NCI-H1417 treated with DMSO at 0.1 percent for 48 hours (cell line): ENCODE measurements at places on chromosomes 13 and 19.

DNA sequence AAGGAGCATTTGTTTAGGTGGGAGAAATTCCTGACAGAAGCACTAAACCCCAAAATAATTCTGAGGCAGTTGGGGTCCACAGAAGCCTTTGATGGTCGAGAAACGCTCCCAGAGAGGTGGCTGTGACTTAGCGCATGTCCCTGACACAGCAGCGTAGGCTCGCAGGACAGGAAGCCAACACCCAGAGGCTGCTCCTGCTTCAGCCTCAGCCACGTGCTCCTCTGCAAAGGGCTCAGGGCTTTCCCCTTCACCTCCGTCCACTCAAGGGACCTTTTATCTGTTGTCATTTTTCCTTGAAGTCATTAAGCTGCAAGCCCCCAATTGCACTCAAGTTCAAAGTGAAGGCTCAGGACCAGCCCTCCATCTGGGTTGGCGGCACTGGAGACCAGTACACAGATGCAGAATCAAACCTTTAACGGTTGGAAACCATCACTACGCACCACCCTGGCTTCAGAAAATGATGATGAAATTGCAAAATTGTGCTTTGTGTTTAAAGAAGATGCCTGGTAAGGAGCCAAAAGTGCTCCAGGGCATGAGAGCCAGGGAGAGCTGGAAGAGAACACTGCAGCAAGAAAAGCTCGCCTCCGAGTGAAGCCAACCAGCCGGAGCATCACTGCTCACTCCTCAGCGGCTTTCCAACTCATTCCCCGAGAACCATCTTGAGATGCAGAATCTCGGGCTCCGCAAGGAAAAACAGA, 219.6 kb downstream of the RAP2A start:
- no peak for DNase-seq

- no peak for DNase-seq
These were observed 90.2 kb downstream of the MAP4K1 start for GRCh38 chr19:38527466-38528136.

DNA sequence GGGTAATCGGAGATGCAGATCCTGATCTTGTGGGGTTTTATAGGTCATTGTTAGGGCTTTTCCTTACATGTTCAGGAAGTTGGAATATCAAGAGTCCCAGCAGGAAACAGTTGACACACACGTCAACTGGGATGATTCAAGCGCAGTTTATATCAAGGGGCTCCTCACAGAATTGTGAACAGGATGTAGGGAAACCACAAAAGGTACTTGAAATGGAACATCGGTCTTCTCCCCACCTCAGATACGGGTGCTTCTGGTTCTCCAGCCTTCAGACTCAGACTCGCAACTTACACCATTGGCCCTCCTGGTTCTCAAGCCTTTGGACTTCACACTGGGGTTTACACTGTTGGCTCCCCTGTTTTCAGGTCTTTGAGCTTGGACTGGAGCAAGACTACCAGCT, 19.5 kb downstream of the ZNF557 start:
- DNase-seq = no peak

DNA sequence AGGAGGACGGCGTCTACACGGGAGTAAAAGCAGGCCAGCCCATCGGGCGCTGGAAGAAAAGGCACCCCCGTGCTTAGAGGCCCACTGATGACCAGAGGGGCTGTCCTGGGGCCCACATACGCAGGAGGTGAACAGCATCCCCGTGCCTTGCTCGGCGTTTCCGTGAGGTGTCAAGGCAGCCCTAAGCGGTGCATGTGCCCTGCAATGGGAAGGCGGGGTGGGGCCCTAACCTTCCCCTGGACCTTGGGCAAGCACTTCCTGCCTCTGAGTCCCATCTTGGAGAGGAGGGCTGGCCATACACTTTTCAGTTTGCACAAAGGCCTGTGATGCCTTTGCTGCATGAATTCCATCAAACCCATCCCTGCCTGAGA, 47.8 kb upstream of the ATP11A start:
- no peak for DNase-seq

DNA sequence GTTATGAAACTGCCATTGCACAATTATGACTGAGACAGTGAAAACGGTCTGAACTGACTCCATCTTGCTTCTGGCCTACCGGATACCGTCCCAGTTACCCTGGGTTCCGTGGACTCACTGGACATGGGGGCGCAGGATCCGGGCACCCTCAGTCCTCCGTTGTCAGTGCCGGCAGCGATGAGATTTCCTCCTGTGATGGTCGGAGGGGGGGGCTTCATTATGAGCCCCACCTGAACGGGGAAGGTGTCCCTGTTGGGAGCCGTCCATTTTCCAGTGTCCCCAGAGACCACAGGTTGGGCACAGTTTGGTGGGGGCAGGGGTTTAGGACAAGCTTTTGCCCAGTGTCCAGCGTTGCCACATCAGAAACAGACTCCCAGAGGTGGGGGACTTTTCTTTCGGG, 23.4 kb downstream of the TMEM255B start:
- DNase-seq = no peak

GRCh38 chr19:46611776-46612175, 10.6 kb downstream of the CALM3 start:
- DNase-seq = no peak

GRCh38 chr19:47560999-47561398, 11.9 kb downstream of the ZNF541 start:
- DNase-seq = no peak

- no peak for DNase-seq
These were observed 319.7 kb downstream of the KCNRG start for GRCh38 chr13:50334944-50335343.

DNA sequence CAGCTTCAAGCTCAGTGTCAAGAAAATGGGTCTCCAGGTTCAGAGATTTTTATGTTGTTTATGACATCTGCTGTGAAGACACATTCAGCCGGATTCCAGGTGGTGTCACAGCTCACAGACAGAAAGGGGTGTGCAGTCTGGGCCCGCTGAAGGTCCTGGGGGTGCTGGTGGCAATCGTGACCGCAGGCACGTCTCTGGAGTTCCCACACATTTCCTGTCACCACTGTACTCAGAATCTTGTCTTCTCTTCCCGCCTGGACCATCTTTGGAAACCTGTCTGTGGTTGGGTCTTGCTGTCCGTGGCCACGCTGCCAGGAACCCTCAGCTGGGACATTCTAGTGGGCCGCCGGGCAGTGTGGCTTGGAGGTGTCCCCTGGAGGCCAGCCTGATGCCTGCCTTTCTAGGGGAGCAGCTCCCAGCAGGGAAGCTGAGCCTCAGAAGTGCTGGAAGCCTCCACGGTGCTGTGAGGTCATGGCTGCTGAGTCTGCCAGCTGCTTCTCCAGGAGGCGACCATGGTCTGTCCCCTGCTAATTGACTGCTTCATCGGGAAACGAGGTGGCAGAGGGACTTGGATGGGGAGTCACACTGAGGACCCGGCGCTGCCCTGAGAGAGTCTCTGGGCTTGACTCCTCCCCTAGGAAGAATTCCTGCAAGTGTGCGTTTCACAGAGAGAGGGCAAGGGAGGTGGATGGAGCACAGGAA, 3.7 kb downstream of the TEX29 start:
- no peak for DNase-seq

DNA sequence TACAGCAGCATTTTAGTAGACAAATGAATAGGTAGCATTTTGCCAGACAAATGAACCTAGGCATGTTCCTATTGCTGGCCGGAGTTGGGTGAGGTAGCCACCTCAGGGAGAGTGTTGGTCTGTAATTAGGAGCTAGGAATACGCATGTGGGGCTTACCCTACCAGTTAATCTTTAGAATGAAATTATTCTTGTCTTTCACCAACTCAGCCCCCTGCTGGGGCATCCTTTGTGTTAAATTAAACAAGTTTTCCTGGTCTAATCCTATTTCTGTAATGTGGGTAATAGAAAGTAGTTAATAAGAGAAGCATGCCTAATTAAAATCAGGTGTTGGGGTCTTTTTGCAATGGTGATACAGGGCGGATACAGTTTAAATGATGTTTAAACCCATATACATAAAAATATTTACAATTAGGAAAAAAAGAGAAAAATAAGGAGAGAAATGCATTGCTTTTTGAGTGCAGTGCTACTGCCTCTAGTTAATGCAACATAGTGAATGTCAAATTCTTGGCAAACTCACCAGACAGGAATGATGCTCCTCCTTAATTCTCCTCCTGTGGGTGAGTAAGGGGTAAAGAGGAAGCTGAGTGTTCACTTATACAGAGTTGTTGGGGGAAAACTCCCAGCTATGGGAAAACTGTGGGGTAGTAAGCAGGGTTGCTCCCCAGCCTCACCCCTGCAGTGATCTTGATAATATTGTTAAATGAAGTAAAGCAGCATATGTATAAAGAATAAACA, 276.4 kb upstream of the EDNRB start:
- no peak for DNase-seq

DNA sequence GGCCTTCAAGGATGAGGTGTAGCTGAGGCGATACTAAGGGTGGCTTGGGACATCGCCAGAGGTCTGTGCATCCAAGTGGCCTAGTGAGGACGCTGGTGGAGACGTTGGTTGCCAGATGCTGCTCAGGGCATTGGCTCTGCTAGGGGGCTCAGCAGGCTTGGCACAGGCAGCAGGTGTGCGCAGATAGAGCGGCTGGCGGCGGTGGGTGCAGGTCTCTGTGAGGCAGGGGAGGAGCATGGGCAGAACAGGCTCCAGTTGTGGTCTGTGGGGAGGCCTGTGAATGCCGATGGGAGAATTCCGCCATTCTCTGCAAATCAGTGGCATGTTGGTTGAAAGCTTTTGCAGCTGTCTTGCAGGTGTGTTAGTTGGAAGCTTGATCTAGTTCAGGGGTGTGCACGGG, 21.2 kb downstream of the PRAM1 start:
- no peak for DNase-seq

DNA sequence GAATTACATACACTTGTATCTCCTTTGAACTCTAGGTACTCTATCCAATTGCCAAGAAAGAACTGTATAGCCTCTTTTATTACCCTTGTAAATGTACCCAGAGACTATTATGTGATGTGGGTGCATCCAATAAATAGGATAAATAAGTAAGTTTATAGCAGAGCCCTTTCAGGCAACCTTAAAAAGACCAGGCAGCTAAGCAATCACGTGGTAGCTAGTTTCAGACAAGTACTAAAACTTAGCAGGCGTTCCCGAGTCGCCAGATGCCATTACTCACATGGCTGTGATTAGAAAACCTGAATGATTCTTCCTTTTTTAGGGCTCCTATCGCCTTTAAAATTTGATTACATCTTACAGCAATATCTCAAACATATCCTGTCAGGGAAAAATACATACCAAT, 1303.0 kb downstream of the EFNB2 start:
- no peak for DNase-seq

DNA sequence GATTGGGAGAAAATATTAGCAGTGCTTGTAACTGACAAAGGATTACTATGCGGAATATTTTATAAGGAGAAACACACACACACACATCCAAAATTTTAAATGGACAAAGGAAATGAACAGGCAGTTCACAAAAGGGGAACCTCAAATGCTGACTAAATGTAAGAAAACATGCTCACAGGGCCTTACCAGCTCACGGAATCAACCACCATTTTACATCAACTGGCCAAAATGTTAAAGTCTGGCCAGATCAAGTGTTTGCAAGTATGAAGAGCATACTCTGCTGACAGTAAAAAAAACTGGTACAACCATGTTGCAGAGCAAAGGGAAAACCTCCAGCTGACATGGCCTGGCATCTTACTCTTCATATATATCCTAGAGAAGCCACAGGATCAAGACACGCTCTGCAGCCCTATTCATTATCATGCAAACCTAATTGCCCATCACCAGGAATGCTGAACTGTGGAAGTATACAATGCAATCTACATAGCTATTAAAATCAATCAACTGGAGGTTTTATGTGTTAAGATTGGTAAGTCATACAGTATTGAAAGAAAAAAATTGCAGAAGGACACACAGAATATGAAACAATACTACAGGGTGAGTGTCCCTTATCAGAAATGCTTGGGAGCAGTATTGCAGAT, 124.4 kb downstream of the RNF17 start:
- no peak for DNase-seq

DNA sequence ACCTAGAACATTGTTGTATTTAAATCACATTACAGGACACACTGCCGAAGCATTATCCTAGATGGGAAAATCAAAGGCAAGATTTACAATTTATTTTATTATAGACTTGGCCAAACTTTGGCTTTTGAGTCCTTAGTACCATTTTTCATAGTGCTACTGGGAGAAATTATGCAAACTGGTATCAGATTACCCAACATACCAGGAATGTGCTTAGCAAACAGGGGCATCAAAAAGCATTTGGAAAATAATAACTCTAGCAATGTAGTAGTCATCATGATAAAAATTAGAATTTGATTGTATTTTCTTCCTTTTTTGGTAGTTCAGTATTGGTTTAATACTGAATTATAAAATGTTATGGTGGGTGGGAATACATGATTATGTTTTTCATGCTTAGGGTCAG, 34.0 kb downstream of the GPC6 start:
- no peak for DNase-seq

DNA sequence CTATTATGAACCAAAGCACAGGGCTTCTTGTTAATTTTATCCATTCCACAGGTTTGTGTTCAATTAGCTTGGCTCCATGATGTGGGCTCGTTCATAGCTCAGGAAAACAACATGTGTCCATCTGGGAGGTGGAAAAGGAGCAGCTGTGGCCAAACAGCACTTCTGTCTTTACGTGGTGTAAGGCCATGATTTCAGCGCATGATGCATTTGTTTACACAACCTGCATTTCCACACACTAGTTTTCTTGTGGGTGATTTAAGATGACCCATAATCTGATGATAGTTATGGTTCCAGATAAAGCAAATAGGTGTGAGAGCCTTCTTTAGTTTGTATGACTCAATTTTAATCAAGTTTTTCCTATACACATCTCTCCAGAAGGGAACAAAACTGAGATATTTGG, 101.7 kb downstream of the TNFRSF19 start:
- no peak for DNase-seq

DNA sequence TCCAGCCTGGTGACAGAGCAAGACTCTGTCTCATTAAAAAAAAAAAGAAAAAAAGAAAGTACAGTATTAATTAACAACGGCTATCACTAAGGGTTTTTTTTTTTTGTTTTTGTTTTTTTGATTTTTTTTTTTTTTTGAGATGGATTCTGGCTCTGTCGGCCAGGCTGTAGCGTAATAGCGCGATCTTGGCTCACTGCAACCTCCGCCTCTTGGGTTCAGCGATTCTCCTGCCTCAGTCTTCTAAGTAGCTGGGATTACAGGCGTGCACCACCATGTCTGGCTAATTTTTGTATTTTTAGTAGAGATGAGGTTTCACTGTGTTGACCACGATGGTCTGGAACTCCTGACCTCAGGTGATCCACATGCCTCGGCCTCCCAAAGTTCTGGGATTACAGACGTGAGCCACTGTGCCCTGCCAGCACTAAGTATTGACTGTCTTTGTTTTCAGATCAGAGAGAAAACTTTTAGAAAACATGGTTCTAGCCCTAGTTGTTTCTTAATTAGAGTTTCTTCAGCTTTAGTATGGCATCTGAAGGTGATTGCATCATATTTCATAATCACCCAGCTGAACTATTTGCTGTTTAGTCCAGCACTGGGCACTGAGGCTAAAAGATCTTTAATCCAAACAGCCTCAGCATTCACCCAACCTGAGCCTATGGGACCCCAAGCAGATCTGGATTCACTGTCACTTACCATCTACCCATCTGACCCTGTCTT, 2.7 kb upstream of the GATAD2A start:
- DNase-seq = no peak
